ELF-1 (cell line): ENCODE measurements at places on chromosomes 5 and 9.

DNA sequence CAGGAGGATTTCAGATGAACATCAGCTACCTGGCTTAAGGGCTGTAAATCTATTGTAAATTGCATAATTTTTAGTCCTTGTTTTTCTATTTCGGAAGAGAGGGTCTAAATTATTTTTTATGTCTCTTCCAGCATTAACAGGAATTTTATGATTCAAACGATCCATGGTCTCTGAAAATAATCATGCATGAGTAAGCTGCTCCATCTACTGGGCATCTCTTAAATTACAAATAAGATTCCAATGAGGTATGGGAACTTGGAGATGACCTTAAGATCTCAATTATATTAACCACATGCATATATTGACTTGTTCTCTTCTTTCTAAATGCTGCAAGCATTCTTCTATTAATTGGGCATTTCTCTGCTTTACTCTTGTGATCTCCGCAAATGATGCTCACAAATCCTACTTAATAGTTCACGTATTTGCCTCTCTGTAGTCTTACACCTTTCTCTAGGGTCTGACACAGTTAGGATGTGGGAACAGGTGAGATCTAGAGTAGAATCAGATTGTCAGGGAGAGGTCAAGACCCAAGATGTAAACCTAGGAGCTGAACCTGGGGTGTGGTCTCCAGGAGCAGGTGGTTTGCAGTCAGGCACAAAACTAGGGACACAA, 86.9 kb downstream of the NUDT12 start:
- no peak for DNase-seq

GRCh38 chr5:14665949-14666348, 1.4 kb downstream of the OTULIN start:
- peak; percentile 44 for DNase-seq

DNA sequence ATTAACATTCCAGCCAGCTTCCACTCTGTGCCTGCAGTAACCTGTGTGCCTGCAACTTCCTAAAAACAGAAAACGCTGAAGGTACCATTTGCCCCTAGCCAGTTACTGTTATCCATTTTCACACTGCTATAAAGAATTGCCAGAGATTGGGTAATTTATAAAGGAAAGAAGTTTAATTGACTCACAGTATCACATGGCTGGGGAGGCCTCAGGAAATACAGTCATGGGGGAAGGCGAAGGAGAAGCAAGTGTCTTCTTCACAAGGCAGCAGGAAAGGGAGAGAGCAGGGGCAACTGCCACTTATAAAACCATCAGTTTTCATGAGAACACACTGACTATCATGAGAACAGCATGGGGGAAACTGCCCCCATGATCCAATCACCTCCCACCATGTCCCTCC, 31.2 kb downstream of the PTCD2 start:
- no peak for DNase-seq

DNA sequence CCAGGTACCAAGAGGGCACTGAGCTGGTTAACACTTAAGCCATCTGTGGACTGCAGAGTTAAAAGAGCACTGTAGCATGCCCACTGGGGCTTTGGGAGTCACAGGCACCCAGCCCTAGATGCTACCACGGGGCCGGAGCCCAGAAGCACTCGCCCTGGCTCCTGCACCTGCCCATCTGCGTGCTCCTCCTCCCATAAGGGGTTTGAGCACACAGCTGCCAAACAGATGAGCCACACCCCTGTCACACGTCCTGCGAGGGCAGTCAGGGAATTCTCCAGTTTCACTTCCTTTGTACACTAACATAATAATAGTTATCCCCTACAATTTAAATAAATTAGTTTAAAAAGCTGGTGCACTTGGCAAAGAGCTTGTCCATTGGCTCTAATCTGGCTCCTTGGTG, 4.5 kb upstream of the PCA3 start:
- DNase-seq = no peak

GRCh38 chr5:55681301-55681700, 30.8 kb downstream of the SLC38A9 start:
- no peak for DNase-seq

GRCh38 chr5:132820162-132820754, 7.2 kb downstream of the SOWAHA start:
- peak; percentile 94 for DNase-seq

DNA sequence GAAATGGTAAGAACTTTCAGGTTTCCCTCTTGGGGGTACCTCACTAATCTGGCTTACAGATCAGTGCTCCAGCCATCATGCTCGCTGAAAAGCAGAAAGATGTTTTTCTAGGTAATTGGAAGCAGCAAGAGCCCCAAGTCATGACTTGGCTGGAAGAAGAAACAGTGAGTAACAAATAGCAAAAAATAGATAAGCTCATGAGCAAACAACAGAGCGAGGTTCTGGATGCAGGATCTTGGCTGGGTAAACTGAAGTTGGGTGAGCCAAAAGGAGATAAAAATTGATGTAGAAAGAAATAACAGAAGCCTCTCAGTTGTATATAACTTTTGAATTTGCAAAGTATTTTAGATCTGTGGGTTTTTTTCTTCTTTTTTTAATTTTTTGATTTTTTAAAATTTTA, 110.1 kb downstream of the INSYN2B start:
- DNase-seq = no peak

DNA sequence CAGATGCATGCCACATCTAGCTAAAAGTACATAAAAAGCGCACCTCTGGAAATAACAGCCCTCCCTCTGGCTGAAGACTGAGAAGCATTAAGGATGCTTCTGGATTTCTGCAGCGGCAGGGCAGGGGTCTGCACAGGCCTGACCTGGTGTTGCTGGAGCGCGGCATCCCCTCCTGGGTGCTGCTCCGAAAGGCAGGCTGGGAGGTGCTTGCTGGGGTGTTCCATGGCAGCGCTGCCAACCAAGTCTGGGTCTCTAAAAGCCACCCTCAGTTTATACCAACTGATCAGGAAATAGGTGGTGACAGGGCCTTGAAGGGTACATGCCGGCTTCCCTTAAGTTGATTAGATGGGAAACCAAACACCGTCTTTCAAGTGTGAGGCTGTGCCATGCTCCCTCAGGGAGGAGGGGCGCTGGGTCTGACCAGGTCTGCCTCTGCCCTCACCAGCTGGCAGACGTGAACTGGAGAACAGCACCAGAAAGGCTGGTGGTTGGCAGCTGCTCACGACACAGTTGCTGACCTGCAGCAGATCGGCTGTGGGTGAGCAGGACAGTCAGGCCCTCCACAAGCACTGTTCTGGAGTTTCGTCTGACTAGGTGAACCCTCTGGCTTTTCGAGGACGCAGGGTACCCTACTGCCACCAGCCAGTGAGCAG, 81.6 kb downstream of the DAP start:
- DNase-seq = no peak

- DNase-seq = peak; percentile 92
Measured at GRCh38 chr9:91036826-91037510, 235.3 kb downstream of the SYK start.

GRCh38 chr5:79001471-79001870, 16.4 kb upstream of the ARSB start:
- no peak for DNase-seq

GRCh38 chr9:124105266-124105665, 93.7 kb downstream of the LHX2 start:
- DNase-seq = no peak

DNA sequence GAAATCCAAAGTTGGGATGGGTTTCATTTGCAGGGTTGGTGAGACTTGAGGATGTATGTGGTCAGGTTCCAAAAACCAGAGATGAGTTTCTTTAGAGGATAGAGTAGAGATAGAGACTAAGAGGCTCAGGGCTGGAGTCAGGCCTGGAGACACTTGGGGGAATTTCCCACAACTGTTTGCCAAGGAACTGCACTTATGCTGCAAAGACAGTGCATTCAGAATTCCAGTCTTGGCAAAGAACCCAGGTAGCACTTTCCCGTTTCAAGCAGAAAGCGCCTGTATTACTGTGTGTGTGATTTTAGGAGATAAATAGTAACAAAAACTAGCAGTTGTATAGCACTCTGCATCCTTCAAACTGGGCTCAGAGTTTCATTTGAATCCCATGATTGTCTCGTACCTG, 55.4 kb downstream of the SNCAIP start:
- no peak for DNase-seq

- peak; percentile 62 for DNase-seq
Measured at GRCh38 chr5:150398722-150399523, 13.8 kb downstream of the CD74 start.

GRCh38 chr9:15121630-15122029, 185.4 kb downstream of the TTC39B start:
- no peak for DNase-seq

DNA sequence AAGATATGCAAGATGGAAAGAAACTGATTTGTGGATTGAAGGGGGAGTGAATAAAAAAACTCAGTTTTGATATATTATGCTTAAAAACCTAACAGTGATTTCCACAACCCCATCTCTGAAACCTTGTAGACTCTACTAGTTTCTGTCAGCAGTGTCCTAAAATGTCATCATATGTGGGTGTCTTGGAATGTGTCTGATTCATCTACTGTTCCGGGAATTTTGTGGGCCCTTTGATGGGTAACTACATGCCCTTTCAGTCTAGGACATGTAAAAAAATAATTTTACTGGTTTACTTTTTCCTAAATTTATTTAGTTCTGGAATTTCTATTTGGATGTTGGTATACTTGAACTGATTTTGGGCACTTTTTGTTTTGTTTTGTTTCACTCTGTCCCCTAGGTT, 118.9 kb upstream of the NMUR2 start:
- DNase-seq = no peak

DNA sequence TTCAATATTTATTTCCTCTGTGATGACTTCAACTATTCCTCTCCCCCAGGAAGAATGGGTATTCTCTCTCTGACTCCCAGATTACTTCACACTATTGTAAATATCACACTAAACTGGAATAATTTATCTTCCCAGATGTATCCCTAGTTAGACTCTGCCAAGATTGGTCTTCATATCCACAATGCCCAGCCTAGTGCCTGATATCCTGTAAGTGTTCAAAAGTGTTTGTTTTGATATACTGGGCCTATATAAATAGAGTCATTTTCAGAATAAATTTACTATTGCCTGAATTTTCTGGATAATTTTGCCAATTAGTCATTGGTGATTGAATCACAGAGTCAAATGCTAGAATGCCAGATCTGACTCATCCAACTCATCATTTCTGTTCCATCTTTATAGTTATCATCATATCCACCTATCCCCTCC, 143.7 kb upstream of the TNC start:
- DNase-seq = no peak

- DNase-seq = peak; percentile 88
Measured at GRCh38 chr5:178113141-178113787, at the start of gene N4BP3. N4BP3 (plus strand) TSS chr5:178113532; CDS start chr5:178119584, 6,052 bp downstream.

DNA sequence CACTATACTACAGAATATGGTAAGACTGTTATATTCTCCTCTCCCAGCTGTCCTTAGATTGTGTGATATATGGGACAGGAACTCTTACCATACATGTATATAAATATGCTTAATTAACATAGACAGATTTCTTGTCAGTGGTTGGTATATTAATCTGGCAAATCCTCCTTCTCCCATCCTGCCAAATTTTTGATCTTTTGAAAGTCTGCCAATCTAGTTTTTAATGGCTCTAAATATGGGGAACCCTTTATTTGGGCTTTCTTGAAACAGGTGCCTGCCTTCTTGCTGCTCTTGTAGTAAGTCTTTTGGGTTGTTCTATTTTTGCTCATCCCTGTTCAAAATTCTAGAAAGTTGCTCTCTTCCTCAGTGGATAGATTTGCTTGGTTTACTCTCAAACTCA, 63.5 kb downstream of the SPATA31D1 start:
- no peak for DNase-seq

GRCh38 chr5:158234323-158235158, 375.6 kb upstream of the CLINT1 start:
- DNase-seq = no peak

DNA sequence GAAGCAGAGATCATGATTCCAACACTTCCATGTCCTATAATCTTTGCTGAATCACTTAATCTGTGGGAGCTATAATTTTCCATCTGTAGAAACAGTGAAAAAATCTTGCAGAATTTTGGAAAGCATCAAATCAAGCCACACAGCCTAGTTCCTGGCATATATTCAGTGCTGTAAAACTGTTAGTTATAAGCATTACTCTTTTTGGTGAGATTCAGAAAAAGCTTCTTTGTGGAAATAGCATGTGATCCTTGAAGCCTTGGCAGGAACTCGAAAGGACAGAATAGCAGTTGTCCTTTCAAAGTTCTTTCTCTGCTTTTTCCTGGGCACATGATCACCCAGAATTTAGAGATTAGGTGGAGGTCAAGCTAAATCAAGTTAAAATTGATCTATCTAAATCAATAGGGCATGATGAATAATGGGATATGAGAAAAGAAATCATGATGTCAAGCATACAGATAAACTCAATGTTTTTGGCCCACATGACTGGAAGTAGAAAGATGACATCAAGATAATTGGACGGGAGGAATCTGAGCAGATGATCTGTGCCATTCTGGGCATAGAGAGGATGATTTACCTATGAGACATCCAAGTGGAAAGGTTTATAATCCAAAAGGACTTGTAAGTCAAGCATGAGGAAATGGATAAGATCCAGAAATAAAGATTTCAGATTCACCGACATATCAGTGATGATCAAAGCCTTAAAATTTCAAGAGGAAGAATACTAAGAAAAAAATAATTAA, 73.1 kb downstream of the TMEM232 start:
- no peak for DNase-seq

- DNase-seq = no peak
Measured at GRCh38 chr9:12666813-12667212, 26.4 kb upstream of the TYRP1 start.

GRCh38 chr5:21573416-21574314, 1279.5 kb downstream of the CDH12 start:
- no peak for DNase-seq

- DNase-seq = no peak
Measured at GRCh38 chr9:104899759-104900247, 28.2 kb downstream of the ABCA1 start.

DNA sequence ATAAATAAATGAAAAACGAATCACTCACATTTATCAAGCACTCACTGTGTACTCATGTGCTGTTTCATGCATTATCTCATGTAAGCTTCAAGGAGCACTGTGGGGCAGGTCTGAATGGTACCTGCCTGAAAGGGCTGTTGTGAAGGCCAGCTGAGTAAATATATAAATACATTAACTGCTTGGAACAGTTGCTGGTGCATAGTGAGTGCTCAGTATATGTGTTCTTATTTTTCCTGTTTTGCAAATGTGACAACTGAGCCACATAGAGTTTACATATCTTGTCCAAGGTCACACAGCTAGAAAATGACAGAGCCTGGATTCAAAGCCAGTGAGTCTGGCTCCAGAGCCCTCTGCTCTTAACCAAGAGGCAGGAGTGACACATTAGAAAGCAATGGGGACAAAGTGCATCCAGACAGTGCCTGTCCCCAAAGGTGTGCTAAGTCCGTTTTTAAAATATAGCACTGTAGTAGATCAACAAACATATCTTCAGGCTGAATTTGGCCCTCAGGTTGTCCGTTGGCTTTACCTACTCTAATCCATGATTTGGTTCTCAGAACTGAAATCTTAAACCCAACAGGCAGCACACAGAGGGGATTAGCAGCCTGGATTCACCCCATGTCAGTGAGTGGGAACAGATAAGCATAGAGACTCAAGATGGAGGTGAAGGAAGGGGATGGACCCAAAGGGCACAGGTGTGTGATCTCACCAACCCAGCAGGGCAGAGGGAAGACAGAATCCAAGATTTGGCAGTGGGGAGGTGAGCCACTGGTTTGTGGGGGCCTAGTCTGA, 70.8 kb downstream of the WWC1 start:
- DNase-seq = no peak

- no peak for DNase-seq
Measured at GRCh38 chr5:159163027-159163700, 46.2 kb downstream of the RNF145 start.
